Vagina (tissue), 2 donors: ENCODE measurements at places on chromosomes 13 and 19.

GRCh38 chr13:23086968-23087623, 93.7 kb upstream of the SGCG start:
- no peak for DNase-seq

DNA sequence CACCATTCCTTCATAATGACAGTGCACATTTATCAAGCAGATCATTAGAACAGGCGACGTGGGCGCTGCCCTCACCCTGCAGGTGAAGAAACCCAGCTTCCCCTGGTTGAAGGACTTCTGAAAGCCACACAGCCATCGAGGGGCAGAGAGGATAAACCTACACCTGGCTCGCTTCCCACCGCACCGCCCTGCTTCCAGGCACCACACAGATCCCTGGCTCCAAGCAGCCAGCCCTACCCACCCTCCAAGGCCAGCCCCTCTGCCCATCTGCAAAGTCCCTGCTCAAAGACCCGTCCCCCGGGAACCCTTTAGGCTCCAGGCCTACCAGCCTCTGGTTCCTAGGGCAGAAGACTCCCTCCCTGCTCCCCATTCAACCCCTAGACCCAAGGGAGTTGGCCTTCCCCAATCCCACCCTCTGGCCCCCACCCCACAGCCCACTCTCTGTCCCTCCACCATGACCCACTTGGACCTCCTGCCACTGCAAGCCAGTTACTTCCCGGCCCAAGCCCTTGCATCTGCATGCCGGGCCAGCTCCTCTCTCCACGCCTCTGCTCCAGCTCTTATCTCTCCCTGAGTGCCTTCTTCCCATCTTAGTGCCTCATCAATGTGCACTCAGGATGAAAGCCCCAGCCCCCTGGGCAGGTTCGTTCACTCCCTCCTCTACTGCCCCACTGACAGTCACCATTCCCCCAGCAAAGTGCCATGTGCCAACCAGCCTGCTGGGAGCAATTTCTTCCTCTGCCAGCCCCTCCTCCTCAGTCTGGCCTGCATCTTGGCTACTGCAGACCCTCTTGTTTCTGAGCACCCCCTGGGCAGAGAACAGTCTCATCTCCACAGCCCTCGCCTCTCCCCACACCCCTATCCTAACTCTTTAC, 28.0 kb downstream of the PEPD start:
- no peak for DNase-seq

DNA sequence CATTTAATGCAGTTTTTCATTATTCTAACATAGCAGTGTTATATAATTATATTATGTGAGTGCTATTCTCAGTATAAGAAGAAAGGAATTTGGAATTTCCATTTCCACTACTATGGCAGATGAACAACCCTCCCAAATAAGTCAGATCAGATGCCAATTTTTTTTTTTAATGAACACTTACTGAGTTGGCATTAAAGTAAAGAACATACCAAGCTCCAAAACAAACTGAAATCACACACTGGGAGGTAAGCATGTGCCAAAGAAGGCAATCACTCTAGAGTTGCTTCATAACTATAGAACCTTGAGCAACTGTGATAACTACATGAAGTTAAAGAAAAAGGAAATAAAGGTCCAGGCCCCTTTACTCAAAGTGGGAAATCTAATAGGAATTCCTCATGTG, 90.3 kb downstream of the RNF17 start:
- DNase-seq: no peak

GRCh38 chr13:36370108-36370429, 23.9 kb upstream of the SPART start:
- DNase-seq: no peak

DNA sequence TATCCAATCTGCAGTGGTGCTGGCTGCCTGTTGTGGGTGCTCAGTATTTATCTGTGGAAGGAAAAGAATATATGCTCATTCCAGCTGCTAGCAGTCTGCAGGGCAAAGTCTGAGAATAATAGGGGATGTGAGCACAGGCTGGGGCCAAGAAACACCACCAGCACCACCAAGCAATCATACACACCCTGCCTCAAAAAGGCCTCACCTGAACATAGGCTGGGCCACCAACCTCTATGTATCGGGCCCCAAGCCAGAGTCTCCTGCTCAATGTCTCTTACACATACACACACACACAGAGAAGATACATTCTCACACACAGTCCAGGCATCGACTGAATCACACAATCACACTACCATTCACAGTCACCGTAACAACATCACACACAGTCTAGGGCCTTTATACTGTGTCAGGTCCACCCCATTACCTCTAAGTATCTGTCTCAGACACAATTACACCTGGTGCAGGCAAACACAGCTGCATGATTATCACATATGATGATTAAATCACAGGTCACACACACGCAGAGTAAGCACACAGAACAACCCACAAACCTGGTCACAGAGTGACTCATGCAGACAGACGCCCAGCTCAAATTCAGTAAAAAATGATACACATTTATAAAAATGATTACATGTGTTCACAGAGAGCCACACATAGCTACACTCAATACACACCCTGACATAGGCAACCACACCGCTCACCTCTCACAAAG, 1.3 kb upstream of the ZSCAN22 start:
- DNase-seq: no peak

- DNase-seq: no peak
These were observed 97.7 kb downstream of the GNG7 start for GRCh38 chr19:2604747-2605329.

GRCh38 chr13:98222081-98222554, 45.0 kb upstream of the RNF113B start:
- DNase-seq: no peak

- DNase-seq: no peak
These were observed 748 bp downstream of the RPS15 start for GRCh38 chr19:1438933-1439354.

- DNase-seq: no peak
These were observed 321.2 kb upstream of the NBEA start for GRCh38 chr13:34620862-34621261.

GRCh38 chr19:2436384-2436783, 9.0 kb upstream of the TIMM13 start:
- DNase-seq: no peak

- DNase-seq: no peak
These were observed 276.3 kb upstream of the PCDH9 start for GRCh38 chr13:67506407-67506806.

- DNase-seq: no peak
These were observed 13.0 kb upstream of the USP29 start for GRCh38 chr19:57106722-57107235.

GRCh38 chr13:20521364-20522115, 4.1 kb downstream of the CRYL1 start:
- DNase-seq: no peak

- DNase-seq: no peak
These were observed 407.8 kb downstream of the LIG4 start for GRCh38 chr13:107807306-107808073.

GRCh38 chr19:29567366-29567915, 38.6 kb upstream of the POP4 start:
- DNase-seq: no peak

- no peak for DNase-seq
These were observed 37.7 kb downstream of the ATP11A start for GRCh38 chr13:112727581-112727980.

DNA sequence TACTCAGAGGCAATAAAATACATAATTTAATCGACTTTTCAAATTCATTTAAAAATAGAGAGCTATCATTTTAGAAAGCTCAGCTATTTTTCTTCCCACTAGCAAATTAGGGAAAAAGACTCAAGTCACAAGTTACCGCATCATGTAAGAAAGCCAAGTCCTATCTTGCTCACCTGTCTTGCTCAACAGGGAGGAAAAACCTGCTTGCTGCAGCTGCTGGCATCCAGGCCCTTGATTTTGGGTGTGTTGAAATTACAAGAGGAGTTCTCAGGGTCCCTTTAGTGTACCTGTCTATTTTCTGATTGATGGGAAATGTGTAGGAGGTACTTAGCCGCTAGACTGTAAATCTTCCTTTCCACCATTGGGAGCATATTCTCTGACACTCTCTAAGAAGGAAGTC, 22.2 kb downstream of the SLC10A2 start:
- DNase-seq: no peak

DNA sequence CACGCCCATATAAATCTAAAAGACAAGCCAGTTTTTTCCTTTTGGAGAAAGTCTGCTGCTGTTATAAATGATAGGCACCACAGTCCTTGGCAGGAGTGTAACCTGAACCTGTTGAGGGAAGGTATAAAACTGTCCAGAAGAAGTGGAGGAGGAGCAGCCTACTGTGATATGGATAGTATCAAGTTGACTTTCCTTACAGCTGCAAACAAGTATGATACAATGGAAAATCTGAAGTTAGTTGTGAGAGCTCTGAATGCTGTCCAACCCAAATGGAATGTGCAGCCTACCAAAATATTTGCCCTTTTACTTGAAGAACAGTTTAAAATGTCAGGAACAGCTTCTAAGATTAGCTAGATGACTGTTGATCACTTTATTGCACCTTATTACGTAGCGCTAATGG, 399.6 kb downstream of the FGF14 start:
- no peak for DNase-seq

- DNase-seq: no peak
These were observed 404.2 kb downstream of the COG6 start for GRCh38 chr13:40059540-40060232.

- no peak for DNase-seq
These were observed 783 bp downstream of the RHPN2 start for GRCh38 chr19:33063753-33064457.

DNA sequence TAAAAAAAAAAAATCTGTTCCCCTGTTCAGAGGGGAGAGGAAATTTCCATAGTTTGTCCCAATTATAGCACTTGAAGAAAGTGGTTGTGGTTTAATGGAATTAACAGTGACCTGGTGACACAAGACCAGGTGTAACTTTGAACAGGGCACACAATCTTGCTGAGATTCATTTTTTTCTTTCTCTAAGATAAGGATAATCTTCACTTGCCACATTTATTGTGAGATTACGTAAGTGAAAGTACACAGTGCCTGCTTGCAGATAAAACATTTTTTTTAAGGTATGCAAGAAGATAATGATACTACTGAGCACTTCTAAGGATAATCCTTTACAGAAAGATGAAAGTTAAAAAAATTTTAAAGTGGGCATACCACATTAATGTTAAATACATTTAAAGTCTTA, 448.1 kb downstream of the DIAPH3 start:
- DNase-seq: no peak

- DNase-seq: no peak
These were observed 719.4 kb downstream of the DIAPH3 start for GRCh38 chr13:59444210-59444857.

DNA sequence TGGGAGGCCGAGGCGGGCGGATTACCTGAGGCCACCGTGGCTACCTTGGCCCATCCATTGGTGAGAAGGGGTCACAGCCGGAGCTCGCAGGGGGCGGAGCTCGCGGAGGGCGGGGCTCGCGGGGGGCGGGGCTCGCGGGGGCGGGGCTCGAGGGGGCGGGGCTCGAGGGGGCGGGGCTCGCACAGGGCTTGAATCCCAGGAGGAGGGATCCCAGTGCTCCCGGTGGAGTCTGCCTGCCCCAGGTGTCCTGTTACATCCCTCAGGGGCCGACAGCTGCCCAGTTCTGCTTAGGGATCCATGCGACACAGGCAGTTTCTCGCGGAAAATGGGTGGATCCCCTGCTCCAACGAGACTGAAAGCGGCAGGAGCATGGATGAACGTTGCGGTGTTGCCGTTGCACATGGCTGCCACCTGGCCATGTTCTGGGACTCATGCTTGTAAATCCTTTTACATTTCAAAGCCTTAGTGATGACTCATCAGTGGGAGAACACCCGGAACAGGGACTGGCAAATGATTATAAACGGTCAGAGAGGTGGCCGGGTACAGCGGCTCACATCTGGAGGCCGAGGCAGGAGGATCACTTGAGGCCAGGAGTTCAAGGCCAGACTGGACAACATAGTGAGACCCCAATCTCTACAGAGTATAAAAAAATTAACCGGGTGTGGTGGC, 25.1 kb downstream of the TMPRSS9 start:
- DNase-seq: no peak

GRCh38 chr19:46186101-46186716, 38.2 kb downstream of the IGFL2 start:
- DNase-seq: no peak

DNA sequence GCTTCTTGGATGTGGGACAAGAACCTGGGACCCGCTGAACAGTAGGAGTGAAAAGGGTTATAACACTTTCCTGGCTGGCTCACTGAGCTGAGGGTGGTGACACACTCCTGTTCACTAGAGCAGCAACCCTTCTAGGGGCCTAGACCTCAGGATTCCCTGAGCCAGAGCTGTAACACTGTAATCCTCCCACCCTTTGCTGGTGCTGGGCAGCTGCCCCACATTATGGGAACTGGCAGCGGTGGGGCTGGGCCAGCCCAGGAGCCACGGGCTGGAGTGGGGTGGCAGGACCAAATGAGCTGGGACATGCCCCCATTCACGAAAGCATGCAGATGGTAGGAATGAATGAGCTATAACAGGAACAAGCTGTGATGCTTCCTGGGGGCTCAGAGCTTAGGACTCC, 110.6 kb downstream of the B3GLCT start:
- DNase-seq: no peak

DNA sequence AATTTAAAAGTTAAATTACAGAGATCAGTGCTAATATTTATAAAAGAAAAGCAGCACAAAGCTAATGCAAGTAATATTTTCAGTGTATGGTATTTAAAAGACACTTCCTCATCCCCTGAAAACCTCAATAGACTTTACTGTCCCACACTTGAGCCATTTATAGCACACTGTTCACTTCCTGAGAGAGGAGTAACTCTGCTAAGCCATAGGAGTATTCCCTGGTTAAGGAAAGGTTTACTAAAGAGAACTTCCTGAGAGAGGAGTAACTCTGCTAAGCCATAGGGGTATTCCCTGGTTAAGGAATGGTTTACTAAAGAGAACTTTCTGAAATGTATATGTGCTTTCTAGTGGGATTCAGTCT, 159.4 kb downstream of the NHLRC3 start:
- DNase-seq: no peak

- no peak for DNase-seq
These were observed 52.9 kb downstream of the OR10H4 start for GRCh38 chr19:16001481-16002312.

DNA sequence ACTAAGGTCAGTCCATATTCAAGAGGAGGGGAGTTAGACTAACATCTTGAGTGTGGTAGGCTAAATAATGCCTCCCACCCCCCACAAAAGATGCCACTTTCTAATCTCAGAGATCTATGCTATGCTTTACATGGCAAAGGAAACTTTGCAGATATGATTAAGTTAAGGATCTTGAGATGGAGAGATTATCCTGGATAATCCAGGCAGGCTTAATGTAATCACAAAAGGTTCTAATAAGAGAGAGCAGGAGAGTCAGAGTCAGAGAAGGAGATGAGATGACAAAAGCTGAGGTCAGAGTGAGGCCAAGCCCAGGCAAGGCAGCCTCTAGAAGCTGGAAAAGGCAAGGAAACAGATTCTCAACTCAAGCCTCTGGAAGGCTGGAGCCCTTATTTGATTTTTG, 1011.6 kb downstream of the PCDH9 start:
- no peak for DNase-seq
